ENCODE measurements at places on chromosomes 2 and 18.

DNA sequence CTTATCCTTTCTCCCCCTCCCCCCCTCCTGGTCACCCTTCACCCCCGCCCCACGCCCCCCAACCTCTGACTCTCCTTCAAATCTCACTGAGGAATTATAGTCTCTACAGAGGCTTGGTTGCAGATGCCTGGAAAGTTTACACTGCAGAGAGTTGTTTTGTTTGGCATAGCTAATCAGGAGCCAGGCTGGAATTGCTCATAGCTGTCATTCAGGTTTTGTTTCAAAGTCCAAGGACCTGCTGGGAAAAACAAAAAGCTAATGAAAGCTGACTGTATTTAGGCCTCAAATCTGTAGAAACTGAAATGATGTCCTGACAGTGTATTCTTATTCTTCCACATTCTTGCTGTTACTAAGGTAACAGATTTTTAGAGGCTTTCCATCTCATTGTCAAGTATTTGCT is 22.6 kb downstream of the GREB1L start:
- DNase-seq, result no peak

DNA sequence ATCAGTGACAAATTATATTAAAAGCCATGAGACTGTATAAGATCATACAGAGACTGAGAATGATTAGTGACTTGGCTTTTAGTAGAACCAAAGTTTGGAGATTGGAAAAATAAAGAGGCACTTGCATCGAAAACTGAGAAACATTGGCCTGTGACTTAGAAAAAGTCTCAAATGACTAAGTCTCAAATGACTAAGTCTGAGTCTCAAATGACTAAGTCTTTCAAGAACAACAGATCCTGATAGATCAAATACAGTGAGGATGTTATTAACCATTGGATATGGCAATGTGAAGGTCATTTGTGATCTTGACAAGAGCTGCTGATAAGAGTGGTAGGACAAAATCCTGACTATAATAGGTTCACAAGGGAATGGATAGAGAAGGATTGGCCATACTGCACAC is 135.5 kb upstream of the FANCL start:
- DNase-seq, result no peak

DNA sequence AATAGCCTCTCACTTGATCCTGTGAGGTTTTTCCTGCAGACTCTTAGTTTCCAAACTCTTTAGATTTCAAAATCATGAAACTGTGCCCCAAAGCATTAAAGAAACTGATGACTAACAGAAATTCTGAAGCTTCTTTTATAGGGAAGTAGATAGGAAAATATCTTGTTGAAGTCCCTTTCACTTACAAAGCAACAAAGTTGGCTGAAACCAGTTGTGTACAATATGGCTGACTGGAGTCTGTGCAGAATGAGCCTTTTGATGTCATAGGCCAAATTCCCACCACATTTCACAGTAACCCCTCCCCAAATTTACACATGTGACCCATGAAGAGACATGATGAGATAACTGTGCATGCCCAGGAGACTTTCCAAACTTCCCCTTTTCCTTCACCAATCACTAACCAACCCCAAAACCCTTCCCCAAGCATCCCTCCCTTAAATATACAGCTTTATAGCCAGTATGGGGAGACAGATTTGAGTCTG is 61.7 kb upstream of the NCK2 start:
- no peak for DNase-seq

- DNase-seq, result no peak
These were observed 5.9 kb upstream of the MAP4K3 start for GRCh38 chr2:39443009-39443408.

DNA sequence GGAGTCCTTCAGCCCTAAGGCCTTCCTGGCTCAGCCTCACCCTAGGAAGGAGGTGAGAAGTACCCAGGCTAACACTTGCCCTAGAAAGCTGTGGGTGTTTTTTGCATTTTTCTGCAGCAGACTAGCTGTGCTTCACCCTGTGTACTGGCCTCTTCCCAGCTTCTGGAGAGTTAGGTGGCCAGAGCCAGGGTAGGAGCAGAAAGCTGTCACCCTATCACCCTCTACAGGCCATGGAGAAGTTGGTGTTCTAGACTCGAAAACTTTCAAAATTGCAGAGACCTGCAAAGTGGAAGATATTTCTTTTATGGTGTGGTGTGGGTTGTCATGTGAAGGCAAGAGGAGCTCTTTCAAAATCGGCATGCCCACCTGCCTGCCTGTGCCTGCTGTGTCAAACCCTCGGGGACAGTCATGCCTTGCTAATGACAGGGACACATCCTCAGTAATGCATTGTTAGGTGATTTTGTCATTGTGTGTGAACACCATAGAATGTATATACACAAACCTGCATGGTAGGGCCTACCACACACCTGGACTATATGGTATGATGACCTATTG is 29.8 kb downstream of the EHD3 start:
- no peak for DNase-seq

All from activated T-cell treated with anti-CD3 and anti-CD28 coated beads for 4 hours (primary cell).